ENCODE measurements at places on chromosomes 7 and 10.

DNA sequence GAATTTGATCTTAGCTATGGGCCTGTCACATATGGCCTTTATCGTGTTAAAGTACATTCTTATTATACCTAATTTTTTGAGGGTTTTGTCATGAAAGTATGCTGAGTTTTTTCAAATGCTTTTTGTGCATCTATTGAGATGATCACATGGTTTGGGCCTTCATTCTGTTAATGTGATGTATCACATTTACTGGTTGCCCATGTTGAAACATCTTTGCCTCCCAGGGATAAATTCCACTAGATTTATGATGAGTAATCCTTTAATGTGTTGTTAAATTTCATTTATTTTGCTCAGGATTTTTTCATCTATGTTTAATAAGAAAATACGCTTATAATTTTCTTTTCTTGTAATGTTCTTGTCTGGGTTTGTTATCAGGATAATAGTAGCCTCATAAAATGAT, 442.0 kb downstream of the MDFIC start:
- no peak for DNase-seq

DNA sequence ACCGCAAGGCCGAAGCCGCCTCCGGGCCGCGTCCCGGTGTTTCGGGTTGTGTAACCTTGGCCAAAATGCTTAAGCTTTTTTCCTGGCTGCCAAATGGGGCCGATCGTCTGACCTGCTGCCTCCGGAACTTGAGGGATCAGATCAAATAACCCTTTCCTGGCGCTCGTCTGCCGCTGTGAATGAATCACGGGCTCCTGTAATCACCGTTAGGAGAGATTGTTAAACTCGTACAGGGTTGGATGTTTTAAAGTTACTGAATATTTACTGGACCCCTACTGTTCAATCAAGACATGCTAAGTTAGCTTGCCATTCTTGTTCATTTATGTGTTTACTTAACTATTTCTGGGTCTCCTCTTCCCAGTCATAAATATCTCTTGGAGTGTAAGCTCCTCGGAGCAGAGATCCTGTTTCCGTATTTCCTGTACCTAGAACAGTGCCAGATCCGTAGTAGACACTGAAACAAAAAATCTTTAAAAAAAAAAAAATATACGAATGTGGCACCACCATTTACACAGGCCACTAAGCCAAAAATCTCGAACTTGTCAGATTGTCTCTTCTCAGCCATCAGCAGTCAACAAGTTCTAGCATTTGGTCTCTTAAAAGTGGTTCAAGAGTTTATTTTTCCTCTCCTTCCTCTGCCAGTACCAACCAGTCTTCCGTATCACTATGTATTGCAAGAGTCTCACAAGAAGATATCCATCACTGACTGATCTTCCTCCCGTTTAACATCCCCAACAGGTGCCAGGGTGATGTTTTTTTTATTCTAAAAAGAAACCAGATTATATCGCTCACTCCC, 650 bp upstream of the TM9SF3 start:
- DNase-seq, result no peak

- no peak for DNase-seq
Observed at GRCh38 chr7:16295558-16295957, 125.8 kb downstream of the CRPPA start.

DNA sequence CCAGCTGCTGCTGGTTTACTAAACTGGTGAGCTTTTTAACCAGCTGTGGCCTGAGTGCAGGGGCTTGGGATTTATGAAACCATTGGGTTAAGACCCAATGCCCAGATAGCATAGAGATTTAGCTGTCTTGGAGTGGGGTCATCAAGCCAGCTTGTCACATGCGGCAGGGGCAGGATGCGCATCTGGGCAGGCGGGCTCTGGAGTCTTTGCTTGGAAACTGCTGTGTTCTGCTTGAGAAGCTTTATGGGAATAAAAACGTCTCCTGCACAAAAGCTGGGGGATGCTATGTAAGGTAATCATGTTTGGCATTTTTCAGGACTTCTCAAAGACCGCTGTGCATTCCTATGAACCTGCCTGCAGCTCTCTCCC, 136.3 kb downstream of the MAPK8 start:
- DNase-seq, result no peak

GRCh38 chr7:2203766-2204300, 28.9 kb downstream of the MAD1L1 start:
- DNase-seq, result no peak

- DNase-seq, result no peak
Observed at GRCh38 chr7:41020056-41020455, 682.8 kb downstream of the INHBA start.

DNA sequence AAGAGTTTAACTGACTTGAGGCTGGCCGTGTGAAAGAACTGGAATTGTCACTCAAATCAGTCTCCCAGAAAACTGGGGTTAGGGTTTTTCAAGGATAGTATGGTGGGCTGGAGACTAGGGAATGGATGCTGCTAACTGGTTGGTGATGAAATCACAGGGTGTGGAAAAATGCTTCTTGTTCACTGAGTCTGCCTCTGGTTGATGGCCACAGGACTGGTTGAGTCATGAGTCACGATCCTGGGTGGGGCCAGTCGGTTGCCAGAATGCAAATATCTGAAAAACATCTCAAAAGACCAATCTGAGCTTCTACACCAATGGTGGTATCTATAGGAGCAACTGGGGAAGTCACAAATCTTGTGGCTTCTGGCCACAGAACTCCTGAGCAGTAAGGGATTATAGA, 16.3 kb upstream of the BAMBI start:
- DNase-seq, result no peak

GRCh38 chr10:124124123-124124768, 30.8 kb upstream of the CHST15 start:
- DNase-seq, result no peak

DNA sequence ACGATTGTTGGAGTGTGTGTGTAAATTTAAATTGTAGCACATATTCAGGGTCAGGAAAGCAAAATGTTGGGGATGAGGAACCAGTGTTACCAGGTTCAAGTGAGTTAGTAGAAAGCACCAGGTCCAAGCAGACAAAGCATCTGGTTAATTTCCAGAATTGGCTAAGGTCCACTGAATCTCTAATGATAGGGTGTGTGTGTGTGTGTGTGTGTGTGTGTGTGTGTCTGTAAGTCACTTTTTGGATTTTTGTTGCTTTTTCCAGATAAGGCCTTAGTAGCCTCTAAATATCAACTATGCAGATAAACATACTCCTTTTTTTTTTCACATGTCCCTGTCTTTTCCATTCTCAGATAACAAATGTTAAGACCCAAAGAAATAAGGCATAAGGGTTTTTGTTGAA, 36.6 kb upstream of the FMC1 start:
- no peak for DNase-seq

DNA sequence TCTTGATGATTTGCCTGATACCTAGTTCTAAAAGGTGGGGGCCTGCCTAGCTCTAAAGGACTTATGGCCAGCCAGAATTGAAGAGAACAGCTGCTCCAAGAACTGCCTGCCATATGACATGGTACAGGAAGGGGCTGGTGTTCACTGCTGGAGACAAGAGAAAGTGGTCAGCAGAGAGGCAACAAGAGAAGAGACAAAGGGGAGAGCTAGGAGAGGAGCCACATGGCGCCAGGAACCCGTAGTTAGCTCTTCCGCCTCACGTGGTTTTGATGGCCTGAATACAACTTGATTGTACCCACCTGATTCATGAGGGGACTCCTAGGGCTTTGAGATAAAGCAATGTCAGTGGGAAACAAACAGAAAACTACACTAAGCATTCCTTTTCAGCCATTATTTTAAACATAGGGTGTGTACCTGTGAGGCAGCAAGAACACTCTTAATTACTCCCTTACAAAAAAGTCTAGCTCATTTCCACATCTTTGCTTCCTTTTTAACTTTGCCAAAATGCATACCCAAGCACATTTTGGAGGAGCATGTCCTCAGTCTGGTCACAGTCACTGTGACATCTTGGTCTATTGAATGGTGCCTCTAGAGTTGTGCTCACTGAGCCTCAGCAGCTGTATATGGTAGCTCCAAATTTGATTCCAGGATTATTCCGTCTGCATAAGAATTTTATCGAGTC, 71.6 kb downstream of the CCDC71L start:
- no peak for DNase-seq

DNA sequence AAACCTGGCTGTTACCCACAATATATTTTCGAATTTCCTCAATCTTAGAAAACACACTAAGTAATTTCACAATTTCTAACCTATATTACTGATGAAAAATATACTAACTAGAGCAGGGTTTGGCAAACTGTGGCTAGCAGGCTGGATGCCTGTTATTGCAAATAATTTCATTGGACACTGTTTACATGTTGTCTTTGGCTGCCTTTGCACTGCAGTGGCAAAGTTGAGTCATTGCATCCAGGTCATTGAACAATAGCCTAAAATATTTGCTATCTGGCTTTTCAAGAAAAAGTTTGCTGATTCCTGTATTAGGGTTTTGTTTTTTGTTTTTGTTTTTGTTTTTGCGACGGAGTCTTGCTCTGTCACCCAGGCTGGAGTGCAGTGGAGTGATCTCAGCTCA, 47.2 kb downstream of the KIF11 start:
- DNase-seq, result no peak

DNA sequence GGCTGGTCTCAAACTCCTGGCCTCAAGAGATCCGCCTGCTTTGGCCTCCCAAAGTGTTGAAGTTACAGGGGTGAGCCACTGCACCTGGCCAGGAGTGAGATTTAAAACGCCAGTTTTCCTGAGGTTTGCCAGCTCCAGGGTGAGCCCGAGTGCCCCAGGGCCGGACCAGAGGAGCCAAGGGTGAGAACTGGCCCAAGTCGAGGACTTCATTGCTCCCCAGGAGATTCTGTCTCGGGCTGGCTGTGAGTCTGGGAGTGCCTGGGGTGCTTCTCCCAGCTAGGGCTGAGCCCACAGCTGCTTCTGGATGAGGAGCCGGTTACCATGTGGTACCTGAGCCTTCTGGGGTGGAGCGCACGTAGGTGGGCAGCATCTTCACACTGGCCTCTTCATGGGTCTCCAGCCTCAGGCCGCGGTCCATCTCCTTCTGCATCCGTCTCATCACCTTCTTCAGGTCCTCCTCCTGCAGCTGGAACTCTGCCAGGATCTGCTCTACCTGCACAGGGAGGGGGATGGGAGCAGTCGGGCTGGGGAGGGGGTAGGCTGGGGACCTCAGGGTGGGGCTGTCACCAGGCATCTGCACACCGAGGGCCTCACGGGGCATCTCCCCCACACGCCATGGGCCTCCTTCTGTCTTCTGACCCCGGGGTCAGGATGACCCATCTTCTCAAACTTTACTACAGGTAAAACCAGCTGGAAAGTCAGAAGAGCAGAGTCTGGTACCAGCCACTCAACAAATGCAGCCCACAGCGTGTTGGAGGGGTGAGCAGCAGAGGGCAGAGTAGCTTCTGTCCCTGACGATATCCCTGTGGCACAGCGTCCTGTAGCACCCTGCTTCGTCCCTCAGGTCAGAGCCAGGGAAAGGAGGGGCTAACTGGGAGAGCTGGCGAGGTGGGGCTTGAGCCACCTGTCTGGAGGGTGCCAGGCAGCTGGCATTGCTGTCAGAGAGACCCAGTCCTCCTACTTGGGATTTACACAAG, 12.1 kb upstream of the MYL7 start:
- no peak for DNase-seq

DNA sequence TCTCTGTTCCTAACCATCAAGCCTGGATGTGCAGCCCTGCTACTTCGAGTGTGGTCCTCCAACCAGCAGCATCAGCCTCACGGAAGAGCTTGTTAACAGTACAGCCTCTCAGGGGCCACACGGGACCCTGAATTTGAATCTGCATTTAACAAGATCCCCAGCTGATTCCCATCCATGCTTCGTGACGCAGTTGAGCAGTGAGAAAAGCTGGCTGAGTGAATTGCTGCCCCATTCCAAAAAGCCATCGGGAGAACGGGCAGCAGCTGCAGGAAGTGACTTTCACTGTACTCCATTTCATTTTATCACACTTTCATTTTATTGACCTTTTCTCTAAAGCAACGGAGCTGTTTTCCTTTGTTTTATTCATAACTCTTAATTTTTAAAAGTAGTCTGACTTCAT, 22.5 kb downstream of the FAM171A1 start:
- DNase-seq, result no peak

GRCh38 chr10:91785830-91786229, 12.4 kb upstream of the TNKS2 start:
- DNase-seq, result no peak

DNA sequence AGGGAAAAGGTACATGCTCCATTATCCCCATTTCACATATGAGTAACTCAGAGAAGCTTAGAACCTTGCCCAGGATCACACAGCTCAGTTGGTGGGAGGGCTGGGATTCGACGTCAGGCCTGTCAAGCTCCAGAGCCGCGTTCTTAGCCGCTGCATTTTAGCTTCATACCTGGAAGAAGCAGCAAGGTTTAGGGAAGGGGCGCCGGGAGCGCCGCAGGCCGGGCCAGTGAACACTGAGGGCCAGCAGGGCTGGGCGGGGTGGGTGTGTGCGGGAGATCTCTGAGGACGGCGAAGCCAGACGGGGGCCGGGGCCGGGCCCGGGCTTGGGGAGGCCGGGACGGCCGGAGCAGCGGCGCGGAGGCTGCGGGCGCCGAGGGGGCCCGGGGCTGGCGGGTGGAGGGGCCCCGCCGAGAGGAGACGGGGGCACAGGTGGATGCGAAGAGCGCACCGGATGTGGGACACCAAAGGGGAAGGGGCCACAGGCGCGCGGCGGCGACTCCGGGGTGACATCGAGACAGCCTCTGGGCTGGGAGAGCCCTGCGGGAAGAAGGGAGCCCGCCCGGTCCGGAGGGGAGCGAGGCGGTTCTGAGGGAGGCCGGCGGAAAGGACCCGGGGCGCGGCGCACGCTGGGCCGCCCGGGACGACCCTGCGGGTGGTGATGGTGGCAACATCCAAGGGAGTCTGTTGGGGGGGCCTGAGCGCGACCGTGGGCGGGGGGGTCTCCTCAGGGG, 498 bp downstream of the NDST2 start:
- DNase-seq, result no peak

DNA sequence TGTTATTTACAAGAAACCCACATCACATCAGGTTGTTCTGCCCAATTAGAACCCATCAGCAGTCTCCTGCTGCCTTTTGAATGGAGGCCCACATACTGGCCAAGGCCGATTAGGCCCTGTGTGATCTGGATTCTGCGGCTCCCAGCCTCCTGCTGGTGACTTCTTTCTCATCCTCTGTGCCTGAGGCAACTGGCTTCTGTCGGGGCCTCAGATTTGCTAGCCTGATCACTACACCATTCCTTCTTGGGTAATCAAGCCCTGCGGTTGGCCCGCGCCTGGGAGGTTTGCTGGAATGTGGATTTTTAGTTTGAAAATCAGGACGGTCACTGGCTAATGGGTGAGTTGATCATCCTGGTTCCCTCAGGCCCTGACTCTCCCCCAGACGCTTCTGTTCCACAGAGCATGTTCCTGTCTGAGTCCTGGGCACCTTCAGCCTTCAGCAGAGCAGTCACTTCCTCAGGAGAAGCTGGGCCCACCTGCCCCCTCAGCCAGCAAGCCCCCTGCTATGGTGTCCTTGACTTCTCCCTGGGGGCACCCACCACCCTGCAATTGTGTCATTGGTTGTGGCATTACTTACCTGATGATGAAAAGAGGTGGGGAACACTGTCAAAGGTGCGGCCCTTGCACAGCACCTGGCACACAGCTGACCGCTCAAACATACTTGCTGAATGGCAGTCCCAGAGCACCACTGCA, 207.6 kb downstream of the PHTF2 start:
- no peak for DNase-seq
